ENCODE measurements at places on chromosomes 7 and 10.

DNA sequence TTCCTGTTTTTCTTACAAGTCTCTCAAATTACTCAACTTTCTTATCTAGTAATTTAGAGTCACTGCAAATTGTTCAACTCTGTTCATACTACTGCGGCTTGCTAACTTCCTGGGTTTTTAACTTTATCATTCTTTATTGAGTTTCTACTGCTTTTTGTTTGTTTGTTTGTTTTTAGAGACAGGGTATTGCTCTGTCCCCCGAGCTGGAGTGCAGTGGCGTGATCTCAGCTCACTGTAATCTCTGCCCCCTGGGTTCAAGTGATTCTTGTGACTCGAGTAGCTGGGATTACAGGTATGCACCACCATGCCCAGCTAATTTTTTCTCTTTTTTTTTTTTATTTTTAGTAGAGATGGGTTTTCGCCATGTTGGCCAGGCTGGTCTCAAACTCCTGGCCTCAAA lies 182.9 kb downstream of the TSPAN12 start:
- DNase-seq: no peak

DNA sequence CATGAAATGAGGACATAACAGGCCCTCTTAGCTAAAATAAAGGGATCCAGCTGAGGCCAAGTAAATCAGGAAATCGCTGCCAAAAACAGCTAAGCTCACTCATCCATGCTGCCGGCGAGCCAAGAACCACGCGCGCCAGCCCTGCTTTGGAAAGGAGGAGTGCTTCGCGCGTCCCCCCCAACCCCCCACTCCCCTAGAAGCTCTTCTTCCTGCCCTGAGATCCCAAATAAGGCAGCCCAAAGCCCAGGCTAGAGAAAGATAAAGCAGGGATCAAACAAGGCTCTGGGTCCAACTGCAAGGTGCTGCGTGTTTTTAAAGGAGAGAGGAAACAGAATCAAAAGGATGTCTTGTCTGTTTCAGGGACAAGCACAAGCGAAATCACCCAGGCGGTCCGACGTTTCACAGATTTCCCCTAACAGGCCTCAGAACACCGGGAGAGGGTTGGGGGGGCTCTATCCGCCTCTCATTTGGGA lies 168.3 kb upstream of the AUTS2 start:
- no peak for DNase-seq

- DNase-seq: no peak
Measured at GRCh38 chr7:37694208-37695094, 10.9 kb downstream of the GPR141 start.

GRCh38 chr7:26348234-26348851 lies 56.7 kb downstream of the SNX10 start:
- no peak for DNase-seq
